ENCODE measurements at places on chromosomes 5 and 9. TPM values are rescaled to one million over a fixed set of nuclear protein-coding genes. Genes with fewer than 3 reads are reported as not detected.

Gene MARVELD2
- total RNA-seq: 1.6 TPM

DNA sequence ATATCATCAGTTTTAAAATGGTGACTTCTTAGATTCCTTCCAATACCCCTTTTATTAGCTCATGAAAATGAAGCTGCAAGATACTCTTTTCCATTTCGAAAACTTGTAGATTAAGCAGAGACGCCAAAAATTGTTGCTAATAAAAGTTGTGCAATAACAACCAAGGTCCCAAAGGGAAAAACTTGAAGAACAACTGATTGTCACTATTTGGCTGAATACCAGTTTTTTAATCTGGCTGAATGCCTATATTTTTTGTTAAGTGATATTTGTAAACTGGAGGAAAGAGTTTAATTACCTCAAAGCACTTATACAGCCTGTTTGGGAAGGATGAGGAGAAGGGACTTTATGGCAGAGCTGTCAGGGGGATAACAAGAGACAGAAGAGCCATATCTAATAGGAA is 14.6 kb downstream of the C5orf58 start:
- DNase-seq: no peak

DNA sequence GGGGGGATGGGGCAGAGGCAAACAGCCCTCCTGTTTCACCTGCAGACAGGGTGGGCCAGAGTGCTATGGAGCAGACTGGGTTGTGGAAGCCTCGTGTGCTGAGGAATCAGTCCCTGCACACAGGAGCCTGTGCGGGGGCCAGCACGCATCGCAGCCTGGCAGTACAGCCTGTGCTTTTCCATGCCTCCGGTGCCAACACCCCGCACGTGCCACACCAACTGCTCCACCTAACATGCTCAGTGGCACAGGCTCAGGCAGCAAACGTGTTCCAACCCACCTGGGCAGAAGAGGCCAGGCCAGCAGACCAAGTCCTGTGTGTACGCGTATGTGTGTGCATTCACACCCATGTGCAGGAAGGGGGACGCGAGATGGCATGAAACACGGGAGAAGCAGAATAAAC is 37.4 kb upstream of the FBXW11 start:
- DNase-seq: no peak

GRCh38 chr5:112684737-112685136 is 52.9 kb upstream of the APC start:
- DNase-seq: no peak

GRCh38 chr5:145340099-145340498 is 495.0 kb downstream of the PRELID2 start:
- no peak for DNase-seq

GRCh38 chr5:322281-322941 is 897 bp downstream of the AHRR start:
- DNase-seq: no peak

- no peak for DNase-seq
These were observed 10.9 kb downstream of the HABP4 start for GRCh38 chr9:96460882-96461281.

Gene DEPDC1B
- 0.74 TPM for total RNA-seq

DNA sequence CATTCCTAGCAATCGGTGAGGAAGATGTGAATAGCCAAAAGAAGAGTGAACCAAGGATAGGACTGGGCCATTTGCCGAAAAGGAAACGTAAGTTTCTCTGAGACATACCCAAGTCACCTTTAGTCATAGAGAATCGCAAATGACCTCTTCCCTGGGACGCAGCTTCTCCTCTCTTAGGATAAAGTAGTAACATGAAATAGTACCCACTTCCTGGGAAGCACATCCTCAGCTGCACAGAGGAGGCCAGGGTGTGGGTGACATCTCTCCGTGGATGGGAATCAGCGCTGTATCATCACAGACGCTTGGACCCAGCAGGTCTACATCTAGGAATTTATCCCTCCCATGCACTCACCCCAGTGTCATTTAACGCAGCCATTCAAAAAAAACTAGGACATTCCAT is 120.9 kb upstream of the PHYKPL start:
- no peak for DNase-seq

DNA sequence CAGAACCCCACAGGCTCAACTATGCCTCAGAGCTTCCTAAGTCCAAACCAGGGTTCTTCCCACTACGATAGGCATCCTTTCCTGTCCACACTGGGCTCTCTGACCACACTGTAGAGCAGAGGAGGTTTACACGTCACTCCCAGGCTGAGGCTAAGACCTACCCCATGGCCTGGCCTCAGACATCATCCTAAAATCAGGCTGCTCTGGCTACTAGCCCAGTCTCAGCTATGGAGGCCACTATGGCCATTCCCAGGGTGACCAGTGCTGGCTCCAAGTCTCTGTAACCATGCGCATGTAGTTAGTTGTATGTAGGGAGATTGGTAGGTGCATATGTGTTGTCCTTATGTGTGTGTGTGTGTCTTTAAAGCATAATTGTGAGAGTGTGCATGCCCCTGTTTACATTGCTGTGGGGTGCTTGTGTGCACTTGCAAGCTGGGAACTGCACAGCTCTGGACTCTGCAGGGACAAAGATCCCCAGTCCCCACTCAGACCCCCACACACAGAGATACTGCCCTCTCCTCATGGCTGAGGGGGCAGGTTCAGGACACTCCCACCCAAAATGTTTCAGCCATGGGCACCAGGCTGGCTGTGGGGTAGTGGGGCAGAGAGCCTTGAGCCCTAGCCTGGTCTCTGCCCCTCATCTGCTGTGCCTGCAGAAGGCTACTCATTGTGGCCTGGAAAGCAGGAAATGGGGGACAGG is 12.3 kb downstream of the PDLIM4 start:
- DNase-seq: no peak

GRCh38 chr5:180331647-180331950 is 21.5 kb downstream of the GFPT2 start:
- DNase-seq: no peak

Gene SLC6A7
- not detected for total RNA-seq

Gene PCDHB3
- 1.8 TPM for total RNA-seq

Gene NTNG2
- 1.8 TPM for total RNA-seq

Gene ZDHHC21
- total RNA-seq: 8.3 TPM

- no peak for DNase-seq
These were observed 13.1 kb downstream of the PAPPA start for GRCh38 chr9:116166713-116167112.

GRCh38 chr5:124797665-124798087 is 51.2 kb upstream of the ZNF608 start:
- DNase-seq: no peak

Gene PCDHGC4
- 4.1 TPM for total RNA-seq

DNA sequence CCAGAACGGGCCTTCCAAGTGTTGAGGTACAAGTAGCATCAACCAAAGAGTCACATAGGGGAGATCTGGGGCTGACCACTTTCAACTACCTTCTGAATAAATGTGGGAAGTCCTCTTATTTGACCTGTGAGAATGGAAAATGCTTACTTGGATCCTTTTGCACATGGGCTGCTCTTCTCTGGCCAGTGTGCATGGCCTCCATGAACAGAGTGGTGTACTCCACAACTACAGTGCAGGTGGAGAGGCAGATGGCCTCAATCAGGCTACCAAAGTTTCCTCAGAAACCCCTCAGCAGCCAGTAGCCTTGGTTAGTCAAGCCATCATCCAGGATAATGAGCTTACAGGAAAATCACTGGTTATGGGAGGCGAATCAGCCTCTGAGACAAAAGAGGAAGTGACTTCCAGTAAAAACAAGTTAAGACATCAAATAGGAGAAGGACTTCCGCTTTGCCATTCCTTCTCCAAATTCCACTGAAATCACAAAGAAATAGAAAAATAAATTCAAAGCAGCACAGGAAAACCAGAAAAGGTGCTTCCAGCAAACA is 18.3 kb upstream of the FCHO2 start:
- DNase-seq: no peak

DNA sequence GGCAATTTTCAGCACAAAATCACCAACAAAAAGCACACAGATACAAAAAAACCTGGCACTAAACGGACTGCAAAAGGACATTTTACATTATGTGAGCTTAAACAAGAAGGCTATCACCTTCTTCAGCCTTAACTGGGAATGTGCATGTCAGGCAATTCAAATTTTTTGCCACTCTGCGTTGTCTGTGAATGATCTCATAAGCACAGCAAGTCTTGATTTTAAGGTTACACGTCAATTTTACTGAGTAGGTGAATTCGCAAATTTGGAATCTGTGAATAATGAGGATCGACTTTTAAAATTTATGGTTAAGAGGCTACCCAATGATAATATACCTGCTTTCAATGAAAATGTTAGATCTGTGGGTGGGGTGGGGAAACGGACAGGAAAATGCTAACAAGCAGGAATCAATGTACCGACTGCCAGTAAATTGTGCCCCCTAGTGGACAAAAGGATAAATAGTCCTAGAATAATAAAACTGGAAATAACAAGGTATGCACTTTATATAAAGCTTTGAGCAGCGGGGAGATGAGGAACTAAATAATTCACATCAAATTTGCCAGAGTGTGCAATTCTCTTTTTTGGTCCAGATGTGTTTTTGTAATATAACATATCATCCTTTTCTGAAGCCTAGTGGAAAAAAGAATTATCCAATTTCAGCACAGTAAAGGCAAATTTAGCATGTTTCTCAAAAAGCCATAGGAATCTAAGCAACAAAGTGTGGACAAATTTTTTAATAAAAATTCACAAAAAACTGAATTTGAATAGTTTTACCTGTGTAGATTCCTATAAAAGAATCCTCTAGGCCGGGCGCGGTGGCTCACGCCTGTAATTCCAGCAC is 20.5 kb downstream of the EQTN start:
- no peak for DNase-seq

- DNase-seq: no peak
These were observed 18.4 kb downstream of the NDUFS4 start for GRCh38 chr5:53578854-53579253.

DNA sequence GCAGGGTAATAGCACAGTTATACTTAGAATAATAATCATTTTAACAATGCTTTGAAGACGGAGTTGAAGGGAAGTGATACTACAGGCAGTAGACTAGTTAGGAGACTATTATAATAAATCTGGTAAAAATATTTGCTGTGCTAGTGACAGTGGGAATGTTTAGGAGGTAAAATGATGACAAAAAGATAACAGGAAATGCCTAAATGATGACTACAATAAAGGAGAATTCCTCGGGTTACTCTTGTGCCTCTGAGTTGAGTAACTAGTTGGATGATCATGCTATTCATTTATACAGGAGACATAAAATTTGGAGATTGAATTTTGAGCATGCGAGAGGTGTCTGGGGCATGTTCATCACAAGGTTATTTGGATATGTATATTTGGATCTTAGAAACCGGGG is 32.2 kb upstream of the PAM start:
- no peak for DNase-seq

DNA sequence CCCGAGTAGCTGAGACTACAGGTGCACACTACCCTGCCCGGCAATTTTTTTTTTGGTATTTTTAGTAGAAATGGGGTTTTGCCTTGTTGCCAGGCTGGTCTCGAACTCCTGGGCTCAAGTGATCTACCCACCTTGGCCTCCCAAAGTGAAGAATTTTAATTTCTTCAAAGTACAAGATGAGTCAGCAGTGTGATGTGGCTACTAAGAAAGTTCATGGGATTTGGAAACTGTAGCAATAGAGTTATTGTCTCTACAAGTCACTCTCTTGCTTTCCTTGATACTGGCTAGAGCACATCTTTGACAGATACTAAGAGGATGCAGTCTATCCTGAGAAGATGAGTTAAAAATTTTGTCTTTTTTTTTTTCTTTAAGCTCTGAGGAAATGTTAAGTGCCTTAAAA is 1.6 kb downstream of the CREB3 start:
- DNase-seq: no peak

- no peak for DNase-seq
These were observed 60.5 kb downstream of the SIL1 start for GRCh38 chr5:139137697-139138096.

DNA sequence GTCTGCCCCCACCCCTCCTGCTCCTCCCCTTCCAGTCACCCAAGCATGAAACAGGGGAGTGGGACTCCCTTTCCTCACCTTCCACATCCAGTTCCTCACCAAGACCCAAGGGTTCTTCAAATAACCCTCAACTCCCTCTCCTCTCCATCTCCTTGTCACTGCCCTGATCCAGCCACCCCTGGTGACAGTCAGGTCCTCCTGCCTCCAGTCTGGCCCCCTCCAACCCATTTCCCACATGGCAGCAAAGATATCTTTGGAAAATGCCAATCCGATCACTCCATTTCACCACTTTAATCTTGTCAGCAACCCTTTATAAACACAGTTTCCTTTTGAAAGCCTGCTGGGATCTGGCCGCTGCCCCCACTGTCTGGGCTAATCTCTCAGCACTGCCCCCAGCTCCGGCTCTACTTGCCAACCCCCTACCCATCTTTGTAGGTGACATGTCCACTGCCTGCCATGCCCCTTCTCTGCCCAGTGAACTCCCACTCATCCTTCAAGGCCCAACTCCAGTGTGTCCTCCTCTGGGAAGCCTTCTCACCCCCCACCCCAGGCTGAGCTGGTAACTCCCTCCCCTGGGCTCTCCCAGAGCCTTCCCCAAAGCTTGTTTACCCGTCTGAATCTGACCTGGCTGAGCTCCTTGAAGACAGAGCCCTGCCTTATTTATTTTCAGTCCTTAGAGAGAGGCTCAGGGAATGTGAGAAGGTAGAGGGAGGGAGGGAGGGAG is 781 bp upstream of the MYOZ3 start:
- no peak for DNase-seq

Gene LHX3
- total RNA-seq: not detected

- DNase-seq: no peak
These were observed 19.2 kb downstream of the NOTCH1 start for GRCh38 chr9:136526625-136527066.

DNA sequence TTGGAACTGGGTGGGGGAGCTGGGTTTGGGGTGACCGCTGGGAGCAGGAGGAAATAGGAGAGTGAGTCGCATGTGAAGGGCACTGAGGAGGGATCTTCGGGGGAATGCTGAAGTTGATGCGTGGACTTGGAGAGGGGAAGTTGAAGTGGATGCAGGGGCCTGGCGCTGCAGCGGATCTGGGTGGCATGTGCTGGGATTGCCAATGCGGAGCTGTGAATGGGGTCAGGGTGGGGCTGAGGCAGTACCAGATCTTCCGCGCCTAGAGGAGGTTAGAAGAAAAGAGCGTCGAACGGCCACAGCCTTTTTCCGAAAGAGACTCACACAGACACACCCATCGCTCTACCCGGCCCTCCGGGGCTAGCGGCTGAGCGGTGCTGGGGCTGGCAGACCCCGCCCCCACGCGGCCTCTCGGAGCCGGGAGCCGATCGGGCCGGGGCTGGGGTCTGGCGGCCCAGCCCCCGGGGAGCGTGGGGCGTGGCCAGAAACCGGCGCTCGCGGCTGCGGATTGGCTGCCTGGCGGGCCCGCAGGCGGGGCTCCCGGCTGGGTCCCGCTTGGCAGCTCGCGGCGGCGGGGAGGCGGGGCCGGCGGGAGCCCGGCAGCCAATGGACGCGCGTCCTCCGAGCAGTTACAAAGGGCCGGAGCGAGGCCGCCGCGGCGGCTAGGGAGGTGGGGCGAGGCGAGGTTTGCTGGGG is at the start of gene TGFBR1:
Gene TGFBR1 (plus strand): TSS at position 655 of the 693 bp plus-strand sequence. CDS start 93 bp downstream, outside the sequence.
- peak; percentile 58 for DNase-seq

GRCh38 chr5:140870221-140871201 is 1.8 kb downstream of the PCDHA11 start:
- no peak for DNase-seq

Gene CARD19
- 45.7 TPM for total RNA-seq

- DNase-seq: no peak
These were observed 8.6 kb downstream of the UCK1 start for GRCh38 chr9:131522257-131523085.

Gene SLC45A2
- total RNA-seq: not detected

GRCh38 chr9:10130061-10130675 is 482.6 kb downstream of the PTPRD start:
- no peak for DNase-seq
